NCI-H1105 (cell line): ENCODE measurements at places on chromosomes 5 and 9.
A peak's percentile ranks its signal among the peaks of the same experiment; 100 is the strongest.

DNA sequence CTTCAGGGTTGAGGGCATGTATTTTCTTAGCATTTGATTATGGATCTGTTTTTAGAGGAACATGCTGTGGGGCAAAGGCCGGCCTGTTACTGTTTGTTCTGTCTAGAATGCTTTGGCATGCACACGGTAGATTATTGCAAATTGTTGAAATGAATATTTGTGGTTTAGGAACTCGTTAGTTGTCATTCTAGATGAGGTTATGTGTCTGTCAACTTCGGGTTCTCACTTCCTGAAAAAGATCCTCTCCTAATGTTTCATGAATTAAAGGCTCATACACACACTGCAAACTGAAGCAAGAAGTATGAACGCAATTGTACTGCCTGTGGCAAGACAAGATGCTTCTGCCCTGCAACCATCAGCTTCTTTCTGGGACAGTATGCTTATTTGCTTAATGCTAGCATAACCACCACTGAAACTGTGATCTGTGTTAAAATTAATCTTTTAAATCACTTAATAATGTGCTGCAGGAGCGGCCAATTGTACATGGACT, 99.6 kb downstream of the BASP1 start:
- DNase-seq = no peak

DNA sequence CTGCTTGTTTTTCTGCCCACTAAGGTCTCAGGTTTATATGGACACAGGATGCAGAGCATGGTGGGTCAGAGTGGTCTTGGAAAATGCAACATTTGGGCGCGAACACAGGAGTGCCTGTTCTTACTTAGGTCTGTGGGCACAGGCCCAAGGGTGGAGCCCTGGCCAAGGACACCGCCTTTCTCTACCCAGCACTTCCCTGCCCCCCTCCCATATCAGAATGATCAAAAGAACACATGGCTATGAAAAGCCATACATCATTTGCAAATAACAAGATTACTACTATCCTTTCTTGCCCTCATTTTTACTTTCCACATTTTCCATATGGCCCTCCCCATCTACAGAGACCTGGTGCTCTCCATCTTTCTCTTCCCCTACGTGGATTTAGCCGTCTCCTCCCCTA, 162.2 kb downstream of the ENC1 start:
- DNase-seq = no peak

GRCh38 chr5:22102823-22103359, 750.3 kb downstream of the CDH12 start:
- DNase-seq = no peak

- DNase-seq = no peak
Measured at GRCh38 chr5:57249265-57249874, 75.5 kb downstream of the GPBP1 start.

GRCh38 chr9:14428781-14429230, 114.9 kb upstream of the NFIB start:
- DNase-seq = peak; percentile 68

GRCh38 chr5:91225848-91226686, 157.1 kb downstream of the ARRDC3 start:
- DNase-seq = no peak

DNA sequence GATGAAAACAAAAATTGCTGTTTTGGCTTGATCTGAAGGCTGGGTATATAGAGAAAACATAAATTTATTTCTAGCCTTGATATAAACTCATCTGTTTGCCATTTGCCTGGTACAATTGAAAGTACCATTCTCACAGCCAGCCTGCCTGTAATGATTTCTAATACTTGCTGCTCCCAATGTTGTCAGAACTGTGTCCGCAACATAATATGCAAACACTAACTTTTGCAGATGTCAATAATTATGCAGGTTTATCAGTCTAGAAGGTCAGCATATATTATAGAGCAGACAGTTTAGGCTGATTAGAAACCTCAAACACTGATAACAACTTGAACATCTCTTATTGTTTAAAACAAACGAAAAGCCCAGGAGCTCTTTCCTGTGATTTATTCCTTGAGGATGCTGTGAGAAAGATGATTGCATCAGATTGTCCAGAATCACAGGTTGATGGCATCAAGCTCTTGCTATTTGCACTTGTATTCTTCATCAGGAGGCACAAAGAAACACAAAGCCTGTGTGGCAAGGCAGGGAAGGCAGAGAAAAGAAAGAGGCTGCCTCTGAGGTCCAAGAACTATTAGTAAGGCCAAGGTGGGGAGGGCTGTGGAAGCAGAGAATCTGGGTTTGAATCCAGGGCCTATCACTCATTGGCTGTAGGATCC, 21.4 kb upstream of the HMHB1 start:
- no peak for DNase-seq

DNA sequence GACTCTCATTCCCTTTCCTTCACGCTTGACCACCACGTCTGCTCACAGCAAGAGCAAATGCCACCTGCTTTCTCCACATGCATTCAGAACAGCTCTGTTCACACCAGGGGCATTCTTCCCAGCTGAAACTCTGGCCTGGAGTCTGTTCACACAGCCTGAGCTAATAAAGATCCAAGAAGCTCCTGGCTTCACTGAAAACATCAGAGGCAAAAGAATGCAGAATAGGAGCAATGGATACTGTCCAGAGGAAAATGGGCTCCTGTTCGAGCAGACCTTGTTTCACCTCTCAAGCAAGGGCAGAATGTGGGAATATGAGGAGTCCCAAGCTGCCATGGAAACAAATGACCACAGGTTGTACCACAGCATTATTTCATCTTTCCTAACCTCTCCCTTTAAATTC, 402.7 kb upstream of the TNC start:
- DNase-seq = no peak

GRCh38 chr9:18071651-18072060, 402.3 kb upstream of the ADAMTSL1 start:
- no peak for DNase-seq

DNA sequence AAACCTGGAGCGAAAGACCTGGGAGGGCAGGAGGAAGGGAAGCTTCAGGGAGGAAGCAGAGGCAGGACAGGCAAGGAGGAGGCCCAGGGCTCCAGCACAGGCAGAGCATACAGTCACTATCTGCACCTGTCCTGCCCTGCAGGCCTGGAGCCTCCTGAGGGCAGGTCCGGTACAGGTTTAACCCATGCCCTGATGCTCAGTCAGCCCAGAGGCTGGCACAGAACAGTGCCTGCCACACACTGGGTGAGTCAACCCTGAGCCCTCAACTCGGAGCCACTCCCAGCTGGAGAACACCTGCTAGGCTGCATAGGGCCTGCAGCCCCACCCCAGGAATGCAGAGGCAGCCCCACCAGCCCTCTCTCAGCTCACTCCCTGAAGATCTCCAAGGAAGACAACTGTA, 161.5 kb upstream of the PHYKPL start:
- DNase-seq = no peak

DNA sequence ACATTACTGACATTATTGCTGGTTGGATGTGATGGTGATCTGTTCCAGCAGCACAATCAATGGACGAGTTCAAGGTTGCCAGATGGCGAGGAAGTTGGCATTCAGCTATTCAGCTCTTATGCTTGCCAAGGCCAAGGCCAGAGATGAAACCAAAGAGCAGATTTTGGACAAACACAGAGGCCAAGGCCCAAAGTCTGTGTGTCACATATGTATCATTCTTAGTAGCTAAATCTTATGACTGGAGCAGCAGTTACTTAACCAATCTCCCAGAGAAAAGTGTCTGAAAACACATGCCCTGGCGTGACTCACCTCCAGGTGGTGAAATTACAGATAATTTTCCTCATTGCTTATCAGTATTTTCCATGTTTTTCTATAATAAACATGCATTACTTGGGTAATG, 189.0 kb upstream of the EGFLAM start:
- no peak for DNase-seq
